AG20443 (cell line): ENCODE measurements at places on chromosomes 16 and 17.
A peak's percentile ranks its signal among the peaks of the same experiment; 100 is the strongest.

- peak; percentile 65 for DNase-seq
Observed at GRCh38 chr16:89401641-89402445, 88.5 kb downstream of the ANKRD11 start.

DNA sequence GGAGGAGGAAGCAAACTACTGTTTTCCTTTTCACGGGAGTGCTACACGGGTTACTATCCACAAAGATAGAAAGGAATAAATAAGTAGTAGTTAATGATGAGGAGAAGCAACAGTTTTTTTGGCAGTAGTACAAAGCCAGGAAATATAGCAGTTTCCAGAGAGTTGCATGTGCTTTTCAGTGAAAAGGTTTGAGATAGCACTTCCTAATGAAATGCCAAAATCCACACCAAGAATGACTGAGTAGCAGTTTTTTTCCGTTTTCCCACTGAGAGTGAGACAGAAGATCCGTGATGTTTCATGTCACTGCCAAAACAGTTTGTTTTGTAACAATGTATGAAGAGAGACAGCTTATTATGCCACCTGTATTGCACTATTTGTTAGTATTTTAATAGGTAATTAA, 129.1 kb downstream of the STX8 start:
- no peak for DNase-seq

- peak; percentile 61 for DNase-seq
Observed at GRCh38 chr17:30235386-30236296, at the start of gene SLC6A4. SLC6A4 (minus strand) TSS chr17:30235697; CDS start chr17:30221958, 13,739 bp downstream.

- no peak for DNase-seq
Observed at GRCh38 chr16:68408967-68409366, 39.3 kb downstream of the SMPD3 start.

DNA sequence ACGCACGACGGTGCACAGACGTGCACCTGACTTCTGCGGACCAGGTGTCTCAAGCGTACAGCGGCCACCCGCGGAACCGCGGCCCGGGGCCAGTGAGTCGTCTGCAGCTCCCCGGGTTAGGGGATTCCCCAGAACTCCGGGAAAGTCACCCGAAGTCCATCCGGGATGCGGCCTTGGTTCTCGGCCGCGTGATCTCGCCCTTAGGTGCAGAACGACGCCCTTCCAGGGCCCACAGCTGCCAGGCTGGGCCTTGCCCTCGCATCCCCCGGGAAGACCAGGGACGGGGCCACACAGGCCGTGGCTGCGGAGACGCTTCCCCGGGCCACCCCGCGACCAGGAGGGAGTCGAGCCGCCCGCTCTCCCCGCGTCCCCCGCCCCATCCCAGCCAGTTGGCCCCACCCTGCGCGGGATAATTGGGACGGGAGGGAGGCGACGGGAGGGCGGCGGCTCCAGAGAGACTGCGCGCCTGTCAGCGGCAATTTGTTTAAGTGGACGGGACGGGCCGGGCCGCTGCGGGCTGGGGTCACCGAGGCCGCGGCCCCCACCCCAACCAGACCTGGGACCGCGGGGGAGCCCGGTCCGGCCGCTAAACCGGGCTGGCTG, 3.6 kb upstream of the TBX2 start:
- no peak for DNase-seq

GRCh38 chr17:53896047-53896446, 73.3 kb downstream of the KIF2B start:
- no peak for DNase-seq

- DNase-seq: no peak
Observed at GRCh38 chr16:31491778-31492418, 9.0 kb downstream of the SLC5A2 start.

DNA sequence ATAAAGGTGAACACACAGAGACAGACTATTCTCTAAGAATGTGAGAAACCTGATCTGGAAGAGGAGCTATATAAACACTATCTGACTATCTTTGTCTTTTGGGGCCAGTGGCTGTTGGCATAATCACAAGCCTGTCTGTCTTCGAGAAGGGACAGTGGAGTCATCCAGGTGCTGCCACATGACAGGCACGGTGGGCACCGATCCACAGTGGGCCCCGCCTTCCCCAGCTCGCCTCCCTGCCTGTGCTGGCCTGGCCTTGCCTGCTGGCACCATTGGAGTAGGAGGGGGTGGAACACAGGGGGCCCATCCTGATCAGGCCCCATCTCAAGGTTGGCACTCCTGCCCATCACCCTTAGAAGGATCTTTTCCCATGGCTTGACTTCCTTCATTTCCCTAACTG, 112.8 kb downstream of the CCDC182 start:
- no peak for DNase-seq

DNA sequence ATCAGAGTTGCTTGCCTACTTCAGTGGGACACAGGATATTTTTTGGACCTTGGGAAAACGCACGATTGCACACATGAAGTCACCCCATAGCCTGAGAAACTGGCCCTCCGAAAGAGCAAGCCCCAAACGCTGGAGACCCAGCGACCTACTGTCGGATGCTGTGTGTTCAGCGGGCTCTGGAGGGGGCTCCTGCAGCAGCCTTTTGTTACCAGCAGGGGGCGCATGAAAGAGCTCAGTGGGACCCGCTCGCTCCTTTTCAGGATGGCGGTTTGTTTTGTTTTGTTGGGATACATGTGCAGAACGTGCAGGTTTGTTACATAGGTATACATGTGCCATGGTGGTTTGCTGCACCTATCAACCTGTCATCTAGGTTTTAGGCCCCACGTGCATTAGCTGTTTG, 28.4 kb downstream of the MYH3 start:
- DNase-seq: no peak

- DNase-seq: peak; percentile 14
Observed at GRCh38 chr16:3175157-3176093, 12.6 kb upstream of the OR1F1 start.

- DNase-seq: no peak
Observed at GRCh38 chr17:46745376-46745775, 73.1 kb downstream of the WNT3 start.

GRCh38 chr17:55743103-55743679, 7.7 kb upstream of the PCTP start:
- no peak for DNase-seq

DNA sequence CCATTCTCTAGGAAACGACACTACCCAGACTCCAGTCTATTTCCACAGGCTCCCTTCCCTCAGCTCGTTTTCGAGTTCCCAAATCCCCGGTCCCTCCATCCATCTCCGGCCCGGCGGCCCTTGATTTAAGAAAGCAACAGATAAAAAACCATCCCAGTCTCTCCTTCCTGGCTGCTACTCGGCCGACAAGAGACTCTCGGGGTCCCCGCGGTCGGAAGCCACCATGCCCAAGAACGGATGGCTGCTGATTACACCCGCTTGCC, 182 bp downstream of the RPL26 start:
- DNase-seq: no peak

GRCh38 chr16:71289732-71290062, 495 bp upstream of the CMTR2 start:
- DNase-seq: no peak

DNA sequence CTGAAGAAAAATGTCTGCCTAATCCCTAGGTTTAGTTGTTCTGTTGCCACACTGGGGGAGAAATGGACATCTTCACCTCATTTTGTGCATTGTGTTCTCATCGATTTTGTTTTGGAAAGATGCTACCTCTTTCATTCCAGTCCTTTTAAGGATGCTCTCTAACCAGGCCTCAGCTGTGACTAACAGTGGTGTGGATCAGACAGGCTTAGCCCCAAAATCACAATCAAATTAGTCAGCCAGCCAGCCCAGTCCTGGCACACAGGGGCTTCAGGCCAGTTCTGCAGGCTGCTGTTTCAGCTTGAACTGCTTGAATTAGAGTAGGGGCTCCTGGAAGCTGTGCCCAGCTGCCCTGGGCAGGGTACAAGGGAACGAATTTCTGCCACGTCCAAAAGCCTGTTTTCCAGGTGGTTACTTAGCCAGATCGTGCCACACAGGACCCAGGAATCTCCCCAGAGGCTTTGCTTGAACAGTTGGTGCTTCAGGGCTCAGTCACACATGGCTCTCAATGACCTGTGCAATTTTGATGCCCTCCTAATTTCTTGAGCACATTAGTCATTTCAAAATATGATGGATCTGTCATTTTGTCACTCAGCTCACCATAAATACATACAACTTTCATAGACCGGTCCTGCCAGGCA, 60.7 kb downstream of the CLEC16A start:
- DNase-seq: peak; percentile 85

GRCh38 chr16:11841026-11841425, 10.3 kb downstream of the RSL1D1 start:
- no peak for DNase-seq

GRCh38 chr17:1120596-1121441, 59.0 kb downstream of the ABR start:
- DNase-seq: no peak

- DNase-seq: peak; percentile 63
Observed at GRCh38 chr17:43615330-43616028, 46.2 kb downstream of the MEOX1 start.

GRCh38 chr16:50960517-50961202, 190.4 kb downstream of the SALL1 start:
- DNase-seq: no peak

- DNase-seq: no peak
Observed at GRCh38 chr17:63535640-63536039, 12.5 kb downstream of the KCNH6 start.

- no peak for DNase-seq
Observed at GRCh38 chr16:84007965-84008364, 34.6 kb downstream of the SLC38A8 start.

DNA sequence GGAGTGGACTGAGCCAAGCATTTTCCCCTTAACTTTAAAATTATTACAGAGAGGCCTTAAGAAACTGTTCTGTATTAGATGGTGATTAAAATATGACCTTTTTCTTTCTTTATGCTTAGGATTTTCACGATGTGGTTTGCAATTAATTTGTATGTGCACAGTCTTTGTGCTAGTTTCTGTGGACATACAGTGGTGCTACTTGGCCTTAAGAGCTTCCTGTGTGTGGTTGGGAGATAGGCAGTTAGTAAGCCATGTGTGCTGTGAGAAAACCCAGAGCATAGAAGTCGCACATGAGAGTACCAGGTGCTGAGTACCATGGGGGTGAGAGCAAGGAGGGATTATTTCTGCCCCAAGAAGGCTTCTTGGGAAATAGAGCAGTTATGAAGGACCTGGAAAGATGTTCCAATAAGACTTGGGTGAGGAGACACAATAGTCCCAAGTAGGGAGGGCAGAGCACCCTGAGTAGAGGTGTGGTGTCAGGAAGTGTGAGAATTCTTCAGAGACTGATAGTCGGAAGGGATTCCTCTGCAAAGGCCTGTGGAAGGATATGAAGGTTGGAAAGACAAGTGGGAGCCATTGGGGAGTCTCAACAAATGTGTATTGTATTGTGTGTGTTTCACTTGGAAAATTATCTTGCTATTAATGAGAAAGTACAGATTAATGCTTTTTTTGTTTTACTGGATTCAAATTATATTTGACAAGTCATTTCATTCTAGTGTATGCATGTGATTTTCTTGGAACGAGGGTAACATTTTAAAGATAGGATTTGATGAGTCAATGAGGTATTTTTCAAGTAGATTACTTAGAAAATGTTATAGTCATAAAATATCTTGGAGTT, 239.9 kb downstream of the PRKCA start:
- no peak for DNase-seq

- DNase-seq: peak; percentile 86
Observed at GRCh38 chr16:88317613-88317965, 65.2 kb upstream of the ZNF469 start.

DNA sequence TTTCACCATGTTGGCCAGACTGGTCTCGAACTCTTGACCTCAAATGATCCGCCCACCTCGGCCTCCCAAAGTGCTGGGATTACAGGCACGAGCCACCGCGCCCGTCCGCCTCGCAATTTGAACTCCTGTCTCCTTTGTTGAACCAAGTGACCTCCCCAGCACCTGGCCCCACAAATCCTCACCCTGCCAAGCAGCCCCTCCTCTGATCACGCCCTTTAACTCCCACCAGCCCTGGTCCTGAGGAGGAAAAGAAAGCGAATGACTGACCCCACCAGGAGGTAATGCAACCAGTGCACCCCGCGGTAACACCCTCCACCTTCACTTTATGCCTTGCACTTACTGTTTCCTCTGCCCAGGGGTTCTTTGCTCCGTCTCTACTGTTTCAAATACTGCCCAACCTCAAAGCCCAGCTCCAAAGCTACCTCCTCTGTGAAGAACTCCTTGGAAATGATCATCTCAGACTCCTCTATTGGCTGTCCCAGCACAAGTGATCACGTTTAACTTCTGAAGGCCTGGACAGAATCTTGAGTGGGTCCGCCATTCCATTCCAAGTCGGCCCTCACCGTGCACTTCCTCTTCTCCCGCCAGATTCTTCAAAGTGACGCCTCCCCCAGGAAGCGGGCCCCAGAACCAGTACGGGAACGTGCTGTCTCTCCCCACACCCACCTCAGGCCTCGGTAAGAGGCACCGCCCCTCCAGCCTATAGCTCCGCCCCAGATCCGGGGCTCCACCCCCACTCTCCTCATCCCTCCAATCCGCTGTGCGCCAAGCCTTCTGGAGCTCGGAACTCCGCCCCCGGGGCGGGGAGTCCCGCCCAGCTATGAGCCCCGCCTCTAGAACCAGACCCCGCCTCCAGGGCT, 4.4 kb downstream of the CD19 start:
- peak; percentile 92 for DNase-seq

DNA sequence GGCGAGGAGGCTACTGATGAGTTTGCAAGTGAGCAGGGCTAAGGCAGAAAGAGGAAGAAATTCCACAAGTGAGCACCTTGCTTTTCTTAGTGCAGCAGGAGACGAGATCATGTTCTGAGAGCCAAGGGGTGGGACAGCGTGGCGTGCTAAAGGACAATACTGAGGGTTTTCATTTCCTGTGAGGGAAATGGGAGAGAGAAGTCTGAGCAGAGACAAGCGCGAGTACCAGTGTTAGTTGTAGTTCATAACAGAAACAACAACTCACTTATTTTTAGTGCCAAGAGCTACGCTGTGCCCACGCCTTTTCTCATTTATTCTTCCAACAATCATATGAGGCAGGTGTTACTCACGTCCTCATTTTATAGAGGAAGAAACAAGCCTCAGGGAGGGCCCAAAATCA, 2.3 kb downstream of the SPACA3 start:
- DNase-seq: peak; percentile 3

GRCh38 chr16:48113471-48113870, 42.3 kb downstream of the ABCC12 start:
- DNase-seq: no peak

GRCh38 chr17:9020096-9020823, 1.1 kb upstream of the NTN1 start:
- DNase-seq: no peak

GRCh38 chr16:56231-56927, 2.8 kb downstream of the SNRNP25 start:
- DNase-seq: no peak

GRCh38 chr16:4320571-4321137, 4.8 kb downstream of the GLIS2 start:
- DNase-seq: no peak

DNA sequence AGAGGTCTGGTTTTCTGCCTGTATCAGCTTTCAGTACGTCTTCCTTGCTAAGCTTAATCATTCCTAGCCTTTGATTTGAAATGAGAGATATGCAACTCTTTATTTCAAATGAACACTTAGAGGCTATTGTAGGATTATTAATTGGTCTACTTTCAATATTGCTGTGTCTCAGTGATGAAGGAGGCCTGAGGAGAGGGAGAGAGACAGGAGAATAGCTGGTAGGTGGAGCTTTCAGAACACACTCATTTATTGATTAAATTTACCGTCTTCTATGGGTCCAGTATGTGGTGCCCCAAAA, 187.0 kb downstream of the BCAS3 start:
- DNase-seq: no peak
